ENCODE measurements at places on chromosomes 2 and 18.

DNA sequence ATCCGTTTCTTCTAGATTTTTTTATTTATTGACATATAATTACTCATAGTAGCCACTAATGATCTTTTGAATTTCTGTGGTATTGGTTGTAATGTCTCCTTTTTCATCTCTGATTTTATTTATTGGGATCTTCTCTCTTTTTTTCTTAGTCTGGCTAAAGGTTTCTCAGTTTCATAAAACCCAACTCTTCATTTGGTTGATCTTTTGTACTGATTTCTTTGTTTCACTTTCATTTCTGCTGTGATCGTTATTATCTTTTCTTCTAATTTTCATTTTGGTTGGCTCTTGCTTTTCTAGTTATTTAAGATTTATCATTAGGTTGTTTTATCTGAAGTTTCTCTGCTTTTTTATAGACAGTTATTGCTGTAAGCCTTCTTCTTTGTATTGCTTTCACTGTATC lies 463.6 kb upstream of the CRIM1 start:
- DNase-seq = no peak

DNA sequence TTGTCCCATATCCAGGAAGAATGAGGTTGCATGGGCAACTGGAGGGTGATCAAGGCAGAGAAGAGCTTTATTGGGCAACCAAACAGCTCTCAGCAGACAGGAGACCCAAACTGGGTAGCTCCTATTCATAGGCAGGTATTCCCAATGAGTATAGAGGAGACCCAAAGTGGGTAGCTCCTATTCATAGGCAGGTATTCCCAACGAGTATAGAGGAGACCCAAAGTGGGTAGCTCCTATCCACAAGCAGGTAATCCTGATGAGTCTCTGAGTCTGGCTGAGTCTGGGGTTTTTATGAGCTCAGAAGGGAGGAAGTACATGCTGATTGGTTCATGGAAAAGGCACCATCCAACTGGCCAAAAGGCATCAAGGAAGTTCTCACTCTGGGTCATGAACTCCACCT lies 5.3 kb upstream of the GORASP2 start:
- DNase-seq = no peak

- no peak for DNase-seq
These were observed 201.6 kb downstream of the ERBB4 start for GRCh38 chr2:212337036-212337435.

DNA sequence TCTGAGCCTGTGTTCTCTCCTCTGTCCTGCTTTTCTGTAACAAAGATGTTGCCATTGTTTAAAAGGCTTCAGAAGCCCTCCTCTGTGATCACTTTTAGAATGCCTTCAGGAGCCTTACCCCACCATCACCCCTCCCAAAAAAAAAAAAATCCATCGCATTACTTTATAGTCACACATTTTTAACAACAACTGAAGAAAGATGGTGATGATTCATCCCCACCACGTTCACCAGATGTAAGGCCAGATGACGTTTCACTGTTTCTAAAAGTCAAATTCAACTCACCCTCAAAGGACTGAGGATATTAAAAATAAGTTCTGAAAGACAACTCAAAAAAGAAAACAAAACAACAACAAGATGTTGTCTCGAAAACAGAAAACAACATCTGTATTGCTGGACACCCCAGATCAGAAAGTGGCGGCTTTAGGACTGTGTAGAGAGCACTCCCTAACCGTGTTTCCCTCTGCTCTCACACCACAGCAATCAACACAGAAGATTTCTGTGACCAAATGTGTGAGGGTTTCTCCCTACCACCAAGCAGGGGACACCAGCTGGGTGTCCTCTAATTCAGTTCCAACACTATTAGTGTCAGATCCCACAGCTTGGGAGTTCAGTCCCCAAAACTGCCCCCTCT lies 61.9 kb upstream of the CREB1 start:
- no peak for DNase-seq

DNA sequence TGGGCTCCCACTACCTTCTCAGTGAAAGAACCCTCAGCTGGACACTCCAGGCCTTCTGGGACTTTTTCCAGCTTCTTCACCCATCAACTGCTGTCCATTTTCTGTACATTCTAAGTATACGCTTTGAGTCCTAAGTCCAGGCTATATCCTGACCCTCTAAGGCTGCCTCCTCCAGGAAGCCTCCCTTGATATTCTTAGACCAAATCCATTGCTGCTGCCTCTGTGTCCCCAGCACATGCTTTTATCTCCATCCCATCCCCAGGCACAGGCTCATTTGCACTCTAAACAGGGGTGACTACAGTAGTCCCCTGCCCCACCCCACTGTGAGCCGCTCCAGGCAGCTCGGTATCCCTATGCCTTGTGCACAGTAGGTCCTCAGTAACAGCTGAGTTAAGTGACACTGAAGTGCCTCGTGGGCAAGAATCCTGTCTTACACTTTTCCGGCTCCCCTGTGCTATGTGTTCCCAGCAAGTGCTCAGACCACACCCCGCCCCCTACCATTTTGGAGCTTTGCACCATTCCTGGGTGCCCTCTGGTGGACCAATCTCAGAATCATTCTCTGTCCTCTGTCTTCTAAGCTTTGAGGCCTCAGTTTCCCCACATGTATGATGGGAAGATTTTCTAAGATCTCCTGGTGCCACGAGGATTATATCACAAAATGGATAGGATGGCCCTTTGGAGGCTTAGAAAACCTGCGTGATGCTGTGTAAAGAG lies 34.9 kb downstream of the EMX1 start:
- no peak for DNase-seq

DNA sequence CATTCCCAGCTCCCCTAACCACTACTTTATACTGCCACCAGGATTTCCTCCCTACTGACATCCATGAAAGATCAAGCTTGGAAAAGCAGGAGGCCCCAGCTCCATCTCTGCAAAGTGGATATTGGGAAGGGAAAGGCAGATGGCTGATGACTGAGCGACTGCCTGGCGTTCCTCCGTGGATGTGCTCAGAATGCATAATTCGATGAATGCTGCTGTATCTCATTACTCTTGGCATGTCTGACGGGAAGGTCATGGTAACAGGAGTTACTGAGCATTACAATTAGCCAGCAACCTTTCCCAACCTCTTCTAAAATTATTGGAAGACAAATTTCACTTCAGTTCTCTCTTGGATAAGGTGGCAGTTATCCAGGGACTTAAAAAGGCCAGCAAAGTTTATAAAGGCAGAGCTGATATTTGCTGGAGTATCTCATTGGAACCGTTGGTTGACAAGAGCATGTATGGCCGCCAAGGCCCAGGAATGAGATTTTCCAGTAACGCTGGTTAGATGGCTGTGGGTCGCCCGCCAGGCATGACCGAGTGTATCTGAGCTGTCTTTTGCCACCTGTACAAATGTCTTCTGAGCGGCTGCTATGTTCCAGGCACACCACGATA lies 34.5 kb downstream of the KCNE4 start:
- DNase-seq = no peak

- no peak for DNase-seq
These were observed 85.7 kb upstream of the EPAS1 start for GRCh38 chr2:46211461-46211860.

GRCh38 chr2:202624133-202624532 lies 10.6 kb upstream of the FAM117B start:
- no peak for DNase-seq

All from hematopoietic multipotent progenitor cell treated with erythropoietin and hydrocortisone succinate and interleukin-3 and kit ligand, for 6 days (in vitro differentiated cells).